Activated naive CD4-positive, alpha-beta T cell treated with anti-CD3 and anti-CD28 coated beads for 36 hours (primary cell): ENCODE measurements at places on chromosomes 5 and 9. TPM values are rescaled to one million over a fixed set of nuclear protein-coding genes. Genes with fewer than 3 reads are reported as not detected.

The IPPK gene
- total RNA-seq, result 8.2 TPM

DNA sequence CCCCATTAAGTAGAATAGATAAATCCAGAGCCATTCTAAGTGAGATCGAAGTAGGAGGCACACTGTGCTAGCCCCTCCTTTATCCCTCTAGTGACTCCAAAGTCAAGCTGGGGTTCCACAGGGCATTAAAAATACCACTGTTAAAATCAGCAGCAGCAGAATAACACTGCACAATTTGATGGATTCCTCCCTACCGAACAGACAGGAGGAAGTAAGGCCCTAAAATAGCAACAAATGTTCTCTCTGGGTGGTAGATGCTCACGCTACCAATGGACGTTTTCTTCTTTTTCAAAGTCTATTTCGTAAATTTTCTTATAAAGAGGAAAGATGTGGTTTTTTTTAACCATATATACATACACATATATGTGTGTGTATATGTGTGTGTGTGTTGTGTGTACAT is 54.4 kb downstream of the FBXW11 start:
- H3K27ac ChIP-seq, result no peak overlapping the region
- H3K27me3 ChIP-seq, result no peaks in the 10 kb centered on the region
- H3K36me3 ChIP-seq, result peaks cover 1% of the 10 kb centered on the region
- DNase-seq, result no peak

- no peak for DNase-seq
- no peaks in the 10 kb centered on the region for H3K4me1 ChIP-seq
- H3K27me3 ChIP-seq, result no peaks in the 10 kb centered on the region
- no peak overlapping the region for H3K27ac ChIP-seq
- H3K36me3 ChIP-seq, result no peaks in the 10 kb centered on the region
- H3K4me3 ChIP-seq, result no peak overlapping the region
Measured at GRCh38 chr5:21049901-21050300, 1061.9 kb upstream of the CDH18 start.

DNA sequence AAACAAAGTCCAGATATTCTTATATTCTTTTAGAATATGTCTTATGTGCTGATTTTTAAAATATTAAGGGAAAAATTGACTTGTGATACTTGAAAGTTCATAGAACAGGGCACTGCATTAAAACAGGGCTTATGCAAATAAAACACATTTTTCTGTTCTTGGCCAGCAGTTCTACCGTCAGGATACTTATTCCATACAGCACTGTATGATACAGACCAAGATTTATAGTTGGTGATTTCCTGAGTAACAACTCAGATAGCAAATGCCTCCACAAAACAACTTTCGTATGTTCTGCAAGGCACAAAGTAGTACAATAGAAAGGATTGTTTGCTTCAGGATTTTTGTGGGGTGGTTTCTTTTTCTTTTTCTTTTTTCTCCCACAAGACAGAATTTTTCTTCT is 70.0 kb downstream of the F2RL2 start:
- H3K27ac ChIP-seq, result no peak overlapping the region
- H3K4me3 ChIP-seq, result no peak overlapping the region
- H3K4me1 ChIP-seq, result peaks cover 40% of the 10 kb centered on the region

GRCh38 chr9:104805441-104805840 is 41.5 kb downstream of the NIPSNAP3B start:
- DNase-seq, result no peak
- no peak overlapping the region for H3K4me3 ChIP-seq
- no peaks in the 10 kb centered on the region for H3K27me3 ChIP-seq
- no peak overlapping the region for H3K27ac ChIP-seq
- H3K36me3 ChIP-seq, result peaks cover 41% of the 10 kb centered on the region

The CLTA gene
- total RNA-seq, result 101 TPM

- H3K4me1 ChIP-seq, result peaks cover 8% of the 10 kb centered on the region
- DNase-seq, result peak; percentile 44
- H3K36me3 ChIP-seq, result peaks cover 5% of the 10 kb centered on the region
- no peak overlapping the region for H3K27ac ChIP-seq
- H3K27me3 ChIP-seq, result no peaks in the 10 kb centered on the region
- H3K4me3 ChIP-seq, result no peak overlapping the region
Measured at GRCh38 chr5:140575309-140575708, 10.7 kb downstream of the SLC35A4 start.

DNA sequence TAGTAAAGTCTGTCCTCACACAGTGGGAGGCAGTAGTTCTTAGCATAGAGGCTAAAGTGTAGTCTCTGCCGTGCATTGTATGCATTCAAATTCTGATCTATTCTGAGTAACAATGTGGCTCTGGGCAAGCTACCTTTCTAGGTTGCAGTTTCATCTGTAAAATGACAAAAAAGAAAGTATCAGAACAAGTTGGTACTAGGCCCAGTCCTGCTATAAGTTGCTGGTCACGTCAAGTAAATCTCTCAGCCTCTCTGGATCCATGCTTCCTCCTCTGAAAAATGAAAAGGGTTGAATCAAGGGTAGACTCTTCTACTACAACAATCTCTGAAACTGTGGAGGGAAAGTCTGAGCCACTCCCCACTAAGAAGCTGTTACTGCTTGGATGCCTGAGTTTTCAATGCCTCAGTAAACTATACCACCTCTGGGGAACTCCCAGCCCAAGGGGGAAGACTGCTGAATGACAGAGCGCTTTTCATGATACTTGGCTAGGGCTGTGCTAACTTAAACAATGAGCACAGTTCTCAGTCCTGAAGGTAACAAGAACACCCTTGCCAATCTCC is 34.5 kb upstream of the SPARC start:
- peak; percentile 56 for DNase-seq
- H3K27me3 ChIP-seq, result no peaks in the 10 kb centered on the region
- H3K36me3 ChIP-seq, result no peaks in the 10 kb centered on the region
- peak overlapping the region; percentile 63 for H3K27ac ChIP-seq
- peaks cover 12% of the 10 kb centered on the region for H3K4me1 ChIP-seq
- H3K4me3 ChIP-seq, result no peak overlapping the region
